ENCODE measurements at places on chromosomes 12 and 14.

- DNase-seq, result peak; percentile 67
These were observed 58.9 kb downstream of the DDX51 start for GRCh38 chr12:132085291-132085635.

DNA sequence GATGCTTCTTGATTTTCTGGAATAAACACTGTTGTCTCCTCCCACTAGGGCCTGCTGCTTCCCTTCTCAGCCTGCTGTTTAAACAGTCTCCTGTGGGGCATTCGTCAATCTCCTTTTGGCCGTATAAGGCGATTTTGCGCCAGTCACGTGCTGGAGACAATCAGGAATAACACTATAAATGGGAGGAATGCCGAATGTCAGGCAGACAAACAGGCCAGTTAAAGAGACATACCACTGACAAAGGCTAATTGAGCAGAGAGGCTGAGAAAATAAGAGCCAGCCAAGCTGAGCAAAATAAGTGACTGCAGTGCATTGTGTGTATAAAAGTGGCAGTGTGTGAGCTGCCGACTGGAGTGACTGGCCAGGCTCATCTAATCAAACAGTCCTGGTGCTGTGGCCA lies 23.3 kb downstream of the DMAC2L start:
- DNase-seq, result no peak

DNA sequence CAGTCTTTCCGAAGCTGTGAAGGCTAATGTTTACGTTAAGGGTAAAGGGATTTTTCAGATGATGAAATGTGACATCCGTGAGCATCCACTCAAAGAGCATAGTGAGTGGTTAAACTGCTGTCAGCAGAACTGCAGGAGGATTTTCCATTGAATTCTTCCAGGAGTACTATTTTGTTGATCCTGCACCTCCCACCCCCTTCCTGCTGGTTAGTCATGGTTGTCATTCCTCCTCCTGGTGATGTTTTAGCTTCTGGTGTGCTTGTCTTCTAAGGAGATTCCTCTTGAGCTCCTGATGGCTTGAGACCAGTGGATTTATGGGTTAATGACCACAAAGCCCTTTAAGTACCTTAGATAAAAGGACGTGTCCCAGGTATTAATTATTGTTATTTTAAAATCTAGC lies 2.4 kb upstream of the GPRC5D start:
- DNase-seq, result no peak

DNA sequence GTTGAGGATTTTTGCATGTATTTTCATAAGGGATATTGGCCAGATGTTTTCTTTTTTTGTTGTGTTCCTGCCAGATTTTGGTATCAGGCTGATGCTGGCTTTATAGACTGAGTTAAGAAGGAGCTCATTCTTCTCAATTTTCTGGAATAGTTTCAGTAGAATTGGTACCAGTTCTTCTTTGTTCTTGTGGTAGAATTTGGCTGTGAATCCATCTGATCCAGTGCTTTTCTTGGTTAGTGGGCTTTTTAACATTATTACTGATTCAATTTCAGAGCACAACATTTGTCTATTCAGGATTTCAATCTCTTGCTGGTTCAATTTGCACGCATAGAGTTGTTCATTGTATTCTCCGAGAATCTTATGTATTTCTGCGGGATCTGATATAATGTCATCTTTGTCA lies 136.5 kb upstream of the FOXG1 start:
- DNase-seq, result no peak

- DNase-seq, result peak; percentile 93
These were observed 764 bp upstream of the SPTB start for GRCh38 chr14:64880221-64881121.

GRCh38 chr12:93197067-93197593 lies 180.6 kb upstream of the NUDT4 start:
- no peak for DNase-seq

DNA sequence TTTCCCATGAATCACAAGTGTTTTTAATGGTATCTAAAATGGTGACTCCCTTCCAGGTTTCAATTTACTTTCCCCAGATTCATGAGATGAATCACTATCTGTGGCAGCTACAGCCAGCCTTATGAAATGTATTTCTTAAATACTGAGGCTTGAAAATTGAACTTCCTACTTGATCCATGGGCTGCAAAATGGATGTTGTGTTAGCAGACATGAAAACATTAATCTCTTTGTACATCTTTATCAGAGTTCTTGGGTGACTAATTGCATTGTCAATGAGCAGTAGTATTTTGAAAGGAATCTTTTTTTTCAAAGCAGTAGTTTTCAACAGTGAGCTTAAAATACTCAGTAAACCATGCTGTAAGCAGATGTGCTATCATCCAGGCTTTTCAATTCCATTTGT lies 250.8 kb downstream of the SLC6A15 start:
- DNase-seq, result no peak

DNA sequence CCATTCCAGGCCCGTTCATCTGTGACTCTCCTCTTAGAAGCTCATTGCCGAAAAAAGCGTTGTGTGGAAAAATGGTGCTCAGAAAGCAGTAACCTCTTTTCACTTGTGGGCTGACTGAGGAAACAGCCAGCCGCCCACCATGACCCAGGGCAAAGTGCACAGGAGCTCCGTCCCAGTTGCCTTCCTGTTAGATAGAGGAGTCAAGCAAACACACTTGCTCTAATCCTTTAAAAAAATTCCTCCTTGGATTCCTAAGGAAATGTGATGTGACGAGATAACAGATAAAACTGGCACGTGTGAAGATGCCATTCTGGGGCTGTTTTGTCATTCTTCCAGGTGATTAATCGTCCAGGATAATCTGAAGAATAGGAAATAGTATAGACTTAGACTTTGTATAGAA lies 396.8 kb upstream of the DDHD1 start:
- no peak for DNase-seq

DNA sequence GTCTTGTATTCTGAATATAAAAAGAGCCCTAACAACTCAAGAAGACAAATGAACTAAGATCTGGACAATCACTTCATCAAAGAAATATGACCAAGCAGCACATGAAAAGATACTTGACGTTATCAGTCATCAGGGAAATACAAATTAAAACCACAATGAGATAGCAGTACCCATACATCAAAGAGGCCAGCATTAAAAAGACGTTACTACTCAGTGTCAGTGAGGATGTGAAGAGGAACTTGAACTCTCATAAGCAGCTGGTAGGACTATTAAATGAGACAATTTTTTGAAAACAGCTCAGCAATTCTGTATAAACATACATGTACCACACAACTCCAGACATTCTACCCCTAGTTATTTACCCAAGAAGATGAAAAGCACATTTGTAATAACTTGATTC lies 55.9 kb downstream of the FERMT2 start:
- peak; percentile 61 for DNase-seq

DNA sequence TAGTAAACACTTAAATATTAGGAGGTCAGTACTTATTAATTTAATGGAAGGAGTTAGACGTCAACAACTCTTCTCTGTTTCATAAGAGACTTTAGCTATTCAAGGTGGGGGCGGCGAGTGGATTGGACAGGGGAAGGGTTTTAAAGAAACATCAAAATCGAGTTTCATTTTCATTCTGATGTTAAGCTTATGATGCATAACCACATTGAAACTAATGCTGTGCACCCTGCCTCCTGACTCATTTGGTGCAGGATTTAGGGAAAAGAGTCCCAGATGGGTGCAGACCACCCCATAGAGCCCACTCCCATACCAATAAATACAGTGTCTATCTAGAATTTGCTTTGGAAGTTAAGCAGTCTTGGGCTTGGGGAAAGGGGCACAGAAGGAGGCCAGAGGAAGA lies 7.4 kb downstream of the ZBTB39 start:
- DNase-seq, result no peak

DNA sequence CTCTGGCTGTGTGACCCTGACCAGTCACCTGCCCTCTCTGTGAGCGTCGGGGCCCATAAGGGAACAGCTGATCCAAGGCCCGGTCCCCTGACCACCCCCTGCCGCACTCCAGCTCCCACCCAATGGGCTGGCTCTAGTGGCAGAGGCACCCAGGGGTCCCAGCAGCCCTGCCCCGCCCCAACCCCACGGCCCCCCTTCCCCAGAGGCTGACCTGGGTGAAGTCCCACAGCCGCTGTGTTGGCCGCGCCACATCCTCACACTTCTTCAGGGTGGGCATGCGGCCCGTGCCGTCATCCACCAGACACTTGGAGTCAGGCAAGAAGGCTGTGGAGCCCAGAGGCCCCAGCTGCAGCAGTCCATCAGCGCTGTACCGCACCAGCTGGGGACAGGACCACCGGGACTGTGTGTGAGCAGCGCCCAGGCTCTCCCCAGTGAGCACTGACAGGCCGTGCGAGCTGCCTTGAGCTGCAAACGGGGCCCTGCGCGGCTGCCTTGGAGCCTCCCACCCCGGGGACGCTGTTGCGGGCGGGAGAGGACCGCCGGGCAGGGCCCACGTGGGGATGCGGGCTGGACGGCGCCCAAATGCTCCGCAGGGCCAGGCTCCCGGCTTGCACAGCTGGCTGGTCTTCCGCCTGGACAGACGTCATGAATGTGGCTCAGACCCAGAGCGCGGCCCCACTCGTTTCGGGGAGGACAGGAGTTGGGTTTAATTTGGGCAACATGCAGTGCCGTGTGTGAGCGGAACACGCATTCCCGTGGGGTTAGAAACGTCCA lies 53.5 kb downstream of the NOC4L start:
- no peak for DNase-seq

- DNase-seq, result no peak
These were observed 20.2 kb downstream of the VRTN start for GRCh38 chr14:74368441-74368840.

- peak; percentile 47 for DNase-seq
These were observed 2.9 kb downstream of the FBXO34 start for GRCh38 chr14:55274146-55274545.

GRCh38 chr12:94686834-94687628 lies 36.7 kb upstream of the TMCC3 start:
- no peak for DNase-seq

- peak; percentile 29 for DNase-seq
These were observed 133.5 kb downstream of the CPNE8 start for GRCh38 chr12:38771871-38772270.

GRCh38 chr14:32826404-32827082 lies 112.1 kb upstream of the NPAS3 start:
- no peak for DNase-seq

GRCh38 chr14:95023115-95023514 lies 134.2 kb downstream of the DICER1 start:
- DNase-seq, result no peak
